ENCODE measurements at places on chromosomes 13 and 19.
A peak's percentile ranks its signal among the peaks of the same experiment; 100 is the strongest.

- H3K27ac ChIP-seq: peak overlapping the region; percentile 10
- H3K4me3 ChIP-seq: peak overlapping the region; percentile 63
- no peak for DNase-seq
Measured at GRCh38 chr19:1862068-1862423, 1.3 kb downstream of the KLF16 start.

DNA sequence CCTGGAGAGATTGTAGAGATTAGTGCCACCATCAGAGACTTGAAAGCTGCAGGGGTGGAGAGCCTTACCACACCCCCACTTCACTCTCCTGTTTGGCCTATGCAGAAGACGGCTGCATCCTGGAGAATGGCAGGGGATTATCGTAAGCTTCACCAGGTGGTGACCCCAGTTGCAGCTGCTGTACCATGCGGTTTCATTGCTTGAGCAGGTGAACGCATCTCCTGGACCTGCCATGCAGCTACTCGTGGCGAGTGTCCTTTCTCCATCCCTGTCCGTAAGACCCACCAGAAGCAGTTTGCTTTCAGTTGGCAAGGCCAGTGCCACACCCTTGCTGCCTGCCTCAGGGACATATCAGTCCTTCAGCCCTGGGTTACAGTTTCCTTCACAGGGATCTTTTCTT is 21.2 kb downstream of the PPP5C start:
- no peak overlapping the region for H3K4me3 ChIP-seq
- H3K27ac ChIP-seq: no peak overlapping the region
- DNase-seq: no peak
- H3K36me3 ChIP-seq: peaks cover 73% of the 10 kb centered on the region
- H3K4me1 ChIP-seq: peaks cover 23% of the 10 kb centered on the region

GRCh38 chr19:38285567-38285966 is 18.5 kb upstream of the C19orf33 start:
- H3K27ac ChIP-seq: no peak overlapping the region
- no peak for DNase-seq
- peaks cover 35% of the 10 kb centered on the region for H3K36me3 ChIP-seq
- H3K4me1 ChIP-seq: no peaks in the 10 kb centered on the region

- H3K27me3 ChIP-seq: no peaks in the 10 kb centered on the region
- H3K4me3 ChIP-seq: no peak overlapping the region
- DNase-seq: peak; percentile 16
- H3K36me3 ChIP-seq: no peaks in the 10 kb centered on the region
- no peak overlapping the region for H3K27ac ChIP-seq
Measured at GRCh38 chr13:114103801-114104654, 28.4 kb downstream of the RASA3 start.

DNA sequence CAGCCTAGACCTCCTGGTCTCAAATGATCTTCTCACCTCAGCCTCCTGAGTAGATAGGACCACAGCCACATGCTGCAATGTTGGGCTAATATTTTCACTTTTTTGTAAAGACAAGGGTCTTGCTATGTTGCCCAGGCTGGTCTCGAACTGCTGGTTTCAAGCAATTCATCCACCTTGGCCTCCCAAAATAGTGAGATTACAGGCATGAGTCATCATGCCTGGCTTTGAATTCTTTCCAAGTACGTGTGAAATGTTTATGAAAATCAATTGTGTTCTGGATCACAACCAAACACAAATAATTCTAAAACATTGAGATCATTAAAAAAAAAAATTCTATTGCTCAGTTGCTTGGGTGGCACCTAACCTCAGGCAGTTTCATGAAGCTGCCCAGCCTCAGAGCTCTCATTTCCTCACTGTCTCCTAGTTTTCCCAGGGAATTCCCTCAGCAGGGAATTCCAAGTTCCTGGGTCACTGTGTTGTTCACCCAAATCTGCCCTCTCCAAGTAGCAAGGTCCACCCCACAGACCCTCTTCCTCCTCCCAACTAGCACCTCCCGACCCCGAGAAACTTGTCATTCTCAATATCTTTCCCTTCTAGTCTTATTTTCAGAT is 44.8 kb downstream of the ING1 start:
- no peak overlapping the region for H3K27ac ChIP-seq
- H3K27me3 ChIP-seq: no peaks in the 10 kb centered on the region
- H3K4me3 ChIP-seq: no peak overlapping the region
- no peaks in the 10 kb centered on the region for H3K36me3 ChIP-seq
- H3K4me1 ChIP-seq: no peaks in the 10 kb centered on the region
- DNase-seq: no peak

DNA sequence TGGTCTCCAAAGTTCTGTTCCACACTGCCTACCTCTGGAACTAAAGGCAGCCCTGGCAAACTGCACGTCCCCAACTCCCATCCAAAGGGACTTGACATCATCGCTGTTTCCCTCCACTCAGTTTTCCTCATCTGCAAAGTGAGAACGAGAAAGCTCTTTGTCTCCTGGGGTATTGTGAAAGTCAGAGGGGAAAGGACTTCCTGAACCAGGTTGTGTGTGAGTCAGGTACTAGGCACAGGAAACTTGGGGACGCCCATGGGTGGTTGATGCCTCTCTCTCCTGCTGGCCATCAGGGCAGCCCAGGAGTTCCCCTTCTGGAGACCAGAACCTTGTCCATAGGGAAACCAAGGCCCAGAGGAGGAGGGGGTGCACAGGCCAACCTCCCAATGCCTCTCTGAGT is 4.7 kb downstream of the CRLF1 start:
- H3K4me3 ChIP-seq: no peak overlapping the region
- H3K27me3 ChIP-seq: peaks cover 65% of the 10 kb centered on the region
- peaks cover 20% of the 10 kb centered on the region for H3K4me1 ChIP-seq
- H3K27ac ChIP-seq: no peak overlapping the region

DNA sequence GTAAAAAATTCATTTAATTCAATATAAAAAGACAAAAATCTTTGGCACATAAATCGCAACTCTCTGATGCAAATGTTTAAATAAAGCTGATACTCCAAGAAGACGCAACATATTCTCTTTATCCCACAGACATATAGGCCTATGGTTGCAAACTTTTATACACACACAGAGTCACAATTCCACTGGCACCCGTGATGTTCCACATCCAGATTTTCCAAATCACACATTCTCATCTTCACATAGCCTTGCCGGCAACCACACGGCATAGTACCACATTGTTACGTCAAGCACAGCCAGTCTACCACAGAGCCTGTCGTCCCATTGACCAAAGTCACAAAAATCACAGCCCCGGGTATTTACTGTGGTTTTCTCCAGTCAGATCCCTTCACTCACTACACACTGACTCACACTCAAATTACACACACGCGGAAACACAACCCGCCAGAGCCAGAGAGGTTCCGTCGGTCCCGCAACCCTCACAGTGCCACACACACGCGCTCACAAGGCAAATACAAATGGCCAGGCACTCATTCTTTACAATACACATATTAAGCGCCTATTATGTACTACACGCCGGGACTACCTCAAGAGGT is 546 bp upstream of the ZNF546 start:
- H3K4me1 ChIP-seq: peaks cover 21% of the 10 kb centered on the region
- peak overlapping the region; percentile 94 for H3K27ac ChIP-seq
- H3K36me3 ChIP-seq: peaks cover 9% of the 10 kb centered on the region
- H3K4me3 ChIP-seq: peak overlapping the region; percentile 82
- H3K27me3 ChIP-seq: no peaks in the 10 kb centered on the region
- DNase-seq: no peak

Measured in tibial artery (tissue), 4 donors.